GM12878 (cell line): ENCODE measurements at places on chromosomes 2 and 18.

- no peak for DNase-seq
Measured at GRCh38 chr18:60445341-60445740, 72.8 kb upstream of the MC4R start.

DNA sequence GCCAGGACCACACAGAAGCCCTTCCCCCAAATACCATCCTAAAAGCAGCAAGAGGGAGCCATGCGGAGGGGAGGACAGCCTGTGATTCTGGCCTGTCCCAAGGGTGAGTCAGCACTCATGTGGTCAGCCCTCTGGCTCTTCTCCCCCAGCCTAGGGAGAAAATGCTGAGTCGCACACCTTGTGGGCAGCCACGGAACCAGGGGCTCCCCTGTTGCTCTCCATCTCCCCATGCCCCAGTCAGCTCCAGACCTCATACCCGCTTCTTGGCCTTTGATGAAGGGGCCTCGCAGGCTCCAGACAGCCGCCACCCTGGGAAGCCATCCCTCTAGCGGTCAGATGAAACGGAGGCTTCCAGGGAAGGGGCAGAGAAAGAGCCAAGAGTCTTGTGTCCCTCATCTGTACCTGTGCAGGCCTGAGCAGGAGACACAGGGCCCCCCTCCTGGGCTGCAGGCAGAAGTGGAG lies 181.3 kb upstream of the SIX2 start:
- no peak for DNase-seq

DNA sequence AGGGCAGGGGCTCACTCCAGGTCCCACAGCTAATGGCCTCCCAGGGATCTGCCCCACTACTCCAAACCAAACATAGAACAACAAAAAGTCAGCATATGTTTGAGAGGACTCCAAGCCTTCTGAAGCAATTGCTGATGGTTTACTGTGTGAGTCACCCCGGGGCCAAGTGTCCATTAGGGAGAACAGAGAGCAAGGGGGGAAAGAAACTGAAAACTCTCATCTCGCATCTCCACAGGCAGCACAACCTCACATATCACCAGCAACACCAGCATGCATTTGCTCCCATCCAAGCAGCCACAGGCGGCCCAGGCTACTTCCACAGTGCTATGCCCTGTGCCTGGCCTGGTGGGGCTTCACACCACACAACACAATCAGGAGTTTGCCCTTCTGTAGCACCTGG lies 39.1 kb downstream of the CYRIA start:
- DNase-seq, result no peak

DNA sequence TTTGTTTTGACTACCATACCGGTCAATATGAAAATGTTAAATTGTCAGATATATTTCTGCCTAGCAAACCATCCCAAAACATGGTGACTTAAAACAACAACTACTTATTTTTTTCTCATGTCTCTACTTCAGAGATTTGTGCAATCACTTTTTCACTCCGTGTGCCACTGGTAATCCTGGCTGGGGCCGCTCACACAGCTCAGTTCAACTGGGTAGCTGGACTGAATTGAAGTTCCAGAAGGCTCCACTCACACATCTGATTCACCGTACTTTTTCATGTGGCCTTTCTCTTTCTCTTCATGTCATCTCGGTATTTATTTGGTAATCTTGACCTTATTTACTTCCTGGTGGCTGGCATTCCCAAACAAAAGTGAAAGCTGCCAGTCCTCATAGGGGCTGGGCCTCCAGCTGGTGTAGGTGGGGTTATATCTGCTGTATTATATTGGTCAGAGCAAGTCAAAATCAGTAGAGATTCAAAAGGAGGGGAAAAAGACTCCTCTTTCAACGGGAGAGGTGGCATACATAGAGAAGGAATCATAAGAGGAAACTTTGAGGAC lies 513.9 kb upstream of the NXPH2 start:
- no peak for DNase-seq

DNA sequence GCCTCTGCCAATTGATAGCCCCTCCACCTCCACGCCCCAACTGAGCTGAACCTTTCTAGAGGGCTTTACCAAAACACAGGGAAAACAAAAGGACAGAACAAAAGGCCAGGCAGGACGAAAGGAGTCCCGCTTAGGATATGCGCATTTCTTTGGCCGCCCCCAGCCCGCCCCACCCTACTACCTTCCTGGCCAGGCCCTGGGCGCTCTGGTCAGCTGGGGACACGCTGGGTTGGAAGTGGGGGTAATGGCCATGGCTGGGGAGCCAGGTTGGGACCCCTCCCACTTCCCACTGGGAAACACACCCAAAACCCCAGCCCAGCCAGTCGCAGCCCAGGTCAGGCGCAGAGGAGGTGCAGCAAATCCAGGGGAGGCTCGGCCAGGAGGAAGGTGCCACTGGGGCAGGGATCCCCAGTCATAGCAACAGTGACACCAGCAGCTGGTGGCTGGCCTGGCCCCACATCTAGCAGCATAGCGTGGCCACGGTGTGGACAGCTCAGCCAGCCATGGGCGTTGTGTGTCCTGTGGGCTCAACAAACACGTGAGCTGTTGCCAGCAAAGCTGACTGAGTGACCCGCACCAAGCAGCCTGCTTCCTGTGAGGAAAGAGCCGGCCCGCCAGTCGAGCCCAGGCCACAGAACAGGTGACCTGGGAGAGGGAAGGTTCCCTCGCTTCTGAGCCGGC lies 24.6 kb upstream of the B3GNT7 start:
- DNase-seq, result no peak
